Thoracic aorta (tissue), 2 donors: ENCODE measurements at places on chromosomes 11 and 22.

DNA sequence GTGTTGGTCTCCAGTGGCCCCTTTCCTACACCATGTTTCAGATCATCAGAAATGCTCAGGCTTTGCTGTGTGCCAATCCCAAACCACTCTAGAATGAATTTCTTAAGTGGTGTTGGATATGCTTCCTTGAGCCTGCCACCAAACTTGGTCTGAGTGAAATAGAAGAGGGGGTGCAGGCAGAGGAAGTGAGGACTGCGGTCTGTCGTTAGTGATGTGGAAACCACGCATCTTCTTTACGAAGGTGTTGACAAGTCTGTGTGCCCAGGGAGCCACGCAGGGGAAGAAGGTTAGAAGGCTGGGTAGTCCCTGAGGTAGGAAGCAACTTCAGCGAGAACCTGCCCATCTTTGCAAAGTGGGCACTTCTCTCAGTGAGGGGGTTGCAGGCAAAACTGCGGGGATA, 187.4 kb upstream of the NAV2 start:
- DNase-seq: no peak

DNA sequence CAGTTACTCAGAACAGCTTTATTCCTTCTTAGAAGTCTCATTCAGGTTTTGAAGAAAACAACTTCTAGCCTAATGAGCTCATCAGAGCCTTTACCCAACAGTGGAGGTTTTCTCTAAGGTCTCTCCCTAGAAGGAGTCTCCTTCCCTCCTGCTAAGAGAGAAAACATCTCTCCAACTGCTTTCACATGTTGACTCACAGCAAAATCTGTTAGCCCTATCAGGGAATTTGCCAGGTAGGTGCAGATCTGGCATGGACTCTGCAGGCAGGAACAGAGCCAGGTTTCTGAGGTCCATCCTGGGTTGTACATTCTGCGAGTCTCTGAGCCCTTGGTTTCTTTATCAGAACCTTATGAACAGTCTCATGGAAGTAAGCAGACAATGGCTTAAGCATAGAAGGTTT, 214.4 kb downstream of the HIPK3 start:
- DNase-seq: no peak

DNA sequence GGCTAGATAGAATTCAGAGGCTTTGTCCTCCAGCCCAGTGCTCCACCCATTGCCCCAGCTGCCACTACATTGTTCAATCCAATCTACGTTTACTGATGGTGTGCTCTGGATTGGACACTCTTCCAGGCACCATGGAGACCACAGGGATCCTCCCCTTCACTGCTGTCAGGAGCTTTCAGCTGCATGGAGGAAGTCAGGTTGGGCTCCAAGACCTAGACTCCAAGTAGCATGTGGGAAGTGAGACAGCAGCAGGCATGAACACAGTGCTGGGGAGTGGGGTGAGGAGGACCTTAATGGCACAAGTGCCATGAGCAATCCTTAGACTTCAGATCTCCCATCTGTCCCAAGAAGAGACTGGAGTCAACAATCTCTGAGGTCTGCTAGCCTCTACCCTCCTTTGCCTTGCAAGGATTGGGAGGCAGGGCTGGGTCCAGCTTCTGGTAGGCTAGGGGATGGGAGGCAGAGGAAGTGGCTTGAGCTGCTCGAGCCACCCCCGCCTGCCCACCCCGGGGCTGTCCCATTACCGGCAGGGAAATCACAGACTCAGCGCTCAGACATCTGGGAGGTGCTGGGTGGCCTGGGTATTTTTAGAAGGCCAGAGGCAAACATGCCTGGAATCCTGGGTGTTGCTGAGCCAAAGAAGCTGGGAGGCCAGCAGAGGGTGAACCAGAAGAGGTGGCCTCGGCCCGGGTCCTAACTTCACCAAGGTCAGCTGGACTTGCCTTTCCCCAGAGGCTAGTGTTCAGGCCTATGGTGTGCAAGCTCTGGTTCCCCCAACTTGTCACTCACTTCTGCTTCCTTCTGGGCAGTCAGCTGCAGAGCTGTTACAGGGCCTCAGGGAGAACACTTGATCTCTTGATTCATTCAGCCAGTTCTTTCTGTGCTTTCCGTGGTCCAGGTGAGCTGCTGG, 15.2 kb upstream of the FCHSD2 start:
- peak; percentile 56 for DNase-seq

- DNase-seq: no peak
Measured at GRCh38 chr11:12642040-12642439, 32.2 kb upstream of the TEAD1 start.

GRCh38 chr11:75656044-75656727, 12.7 kb downstream of the MAP6 start:
- no peak for DNase-seq

- no peak for DNase-seq
Measured at GRCh38 chr11:126059238-126059781, 3.4 kb downstream of the CDON start.

- no peak for DNase-seq
Measured at GRCh38 chr22:23764899-23765881, 2.4 kb downstream of the C22orf15 start.
